ENCODE measurements at places on chromosomes 6 and 20.
A peak's percentile ranks its signal among the peaks of the same experiment; 100 is the strongest.

GRCh38 chr6:152356016-152356415 is 281.1 kb downstream of the SYNE1 start:
- DNase-seq: no peak

- DNase-seq: no peak
Measured at GRCh38 chr6:31187780-31188194, 17.3 kb upstream of the POU5F1 start.

DNA sequence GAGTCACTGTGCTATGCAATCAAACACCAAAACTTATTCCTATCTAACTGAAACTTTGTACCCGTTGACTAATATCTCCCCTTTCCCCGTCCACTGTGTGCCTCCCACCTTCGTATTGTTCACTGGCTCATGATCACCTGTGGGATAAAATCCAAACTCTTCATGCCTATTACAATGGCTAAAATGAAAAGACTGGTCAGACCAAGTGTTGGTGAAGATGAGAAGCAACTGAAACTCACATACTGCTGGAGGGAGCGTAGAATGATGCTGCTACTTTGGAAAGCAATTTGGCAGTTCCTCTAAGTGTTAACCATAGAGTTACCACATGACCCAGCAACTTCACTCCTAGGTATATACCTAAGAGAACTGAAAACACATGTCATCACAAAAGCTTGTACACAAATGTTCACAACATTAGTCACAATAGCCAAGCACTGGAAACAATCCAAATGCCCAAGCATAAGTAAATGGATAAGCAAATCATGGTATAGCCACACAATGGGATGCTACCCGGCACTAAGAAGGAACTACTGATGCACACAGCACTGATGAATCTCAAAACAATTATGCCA is 13.1 kb downstream of the RPS10 start:
- peak; percentile 92 for DNase-seq

DNA sequence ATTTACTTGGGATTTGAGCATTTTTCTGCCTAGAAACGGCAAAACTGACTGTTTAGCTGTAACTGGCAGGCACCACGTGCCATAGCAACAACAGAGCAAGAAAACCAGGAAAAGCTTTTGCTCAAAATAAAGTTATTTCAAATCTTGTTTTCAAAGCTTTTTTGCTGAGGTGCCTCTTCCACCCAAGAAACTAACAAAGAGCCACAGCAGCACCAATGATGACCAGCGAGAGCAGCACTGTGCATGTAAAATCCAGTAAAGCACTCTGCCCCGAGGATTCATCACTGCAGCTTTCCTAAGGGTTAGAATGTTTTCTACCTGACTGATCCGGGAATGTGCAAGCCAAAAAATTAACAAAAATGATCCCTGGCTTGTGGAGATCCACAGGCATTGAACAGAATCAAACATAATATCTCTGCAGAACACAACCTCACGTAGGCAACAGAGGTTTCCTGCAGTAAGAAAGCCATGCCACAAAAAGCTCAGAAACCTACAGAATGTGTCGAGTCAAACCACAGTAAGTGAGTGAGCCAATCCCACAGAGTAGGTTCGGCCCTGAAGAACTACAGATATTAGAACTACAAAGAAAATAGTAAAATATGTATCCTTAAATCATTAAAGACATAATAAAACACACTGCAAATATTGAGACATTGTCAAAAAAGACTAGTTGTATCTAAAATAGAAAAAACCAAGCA is 7.4 kb upstream of the ULBP3 start:
- peak; percentile 16 for DNase-seq

DNA sequence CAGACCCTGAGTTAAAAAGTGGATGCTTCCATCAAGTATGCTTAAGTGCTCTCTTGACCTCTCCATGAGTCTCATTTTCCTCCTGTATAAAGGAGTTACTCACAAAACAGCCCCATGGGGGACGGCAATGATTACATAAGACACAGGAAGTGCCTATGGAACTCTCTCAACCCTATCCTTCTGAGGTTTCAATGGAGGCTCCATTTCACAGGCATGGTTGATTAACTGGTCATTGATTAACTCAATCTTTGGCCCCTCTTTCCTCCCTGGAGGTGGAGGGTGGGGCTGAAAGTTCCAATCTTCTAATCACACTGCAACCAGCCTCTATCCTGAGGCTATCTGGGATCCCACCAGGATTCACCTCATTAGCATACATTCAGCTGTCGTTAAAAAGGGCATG is 29.3 kb downstream of the CST8 start:
- no peak for DNase-seq

DNA sequence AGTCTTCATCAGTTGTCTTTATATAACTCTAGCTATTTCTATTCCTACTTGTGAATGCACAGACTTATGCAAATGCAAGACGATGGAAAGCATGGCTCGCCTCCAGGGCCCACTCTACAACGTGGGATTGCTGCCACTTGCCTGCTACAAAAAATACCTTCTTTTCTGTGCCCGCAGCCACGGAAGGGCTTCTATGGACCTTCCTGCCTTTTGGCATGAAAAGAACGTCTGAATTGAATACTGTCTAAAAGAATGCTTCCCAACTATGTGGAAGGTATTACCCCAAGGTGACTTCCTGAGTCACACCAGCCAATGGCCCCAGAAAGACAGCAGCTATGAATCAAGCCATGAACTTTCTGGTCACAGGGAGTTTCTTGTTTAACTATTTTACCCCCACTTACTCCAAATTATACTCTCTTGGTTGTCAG is 261.2 kb downstream of the HIVEP2 start:
- peak; percentile 14 for DNase-seq

DNA sequence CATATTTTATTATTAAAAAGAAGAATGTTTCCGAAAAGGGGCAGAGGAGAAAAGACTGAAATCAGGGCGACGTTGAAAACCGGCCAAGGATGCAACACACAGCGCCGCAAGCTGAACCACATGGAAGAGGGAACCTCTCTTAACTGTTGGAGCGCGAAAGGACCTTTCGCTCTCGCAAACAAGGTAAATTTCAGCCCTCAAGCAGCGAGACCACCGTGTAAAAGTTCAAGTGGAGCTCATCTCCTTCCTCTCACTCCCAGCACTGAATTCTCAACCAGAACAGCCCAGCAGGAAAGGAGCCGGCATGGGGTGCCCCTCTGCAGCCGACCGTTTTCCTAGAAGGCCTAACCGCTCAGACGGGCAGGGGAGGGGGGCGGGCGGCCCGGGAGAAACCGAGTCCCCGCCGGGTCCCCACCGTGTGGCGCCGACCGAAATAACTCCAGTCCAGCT is 621 bp downstream of the GPR63 start:
- peak; percentile 29 for DNase-seq

- peak; percentile 82 for DNase-seq
Measured at GRCh38 chr20:12166053-12166717, 248.5 kb downstream of the BTBD3 start.

DNA sequence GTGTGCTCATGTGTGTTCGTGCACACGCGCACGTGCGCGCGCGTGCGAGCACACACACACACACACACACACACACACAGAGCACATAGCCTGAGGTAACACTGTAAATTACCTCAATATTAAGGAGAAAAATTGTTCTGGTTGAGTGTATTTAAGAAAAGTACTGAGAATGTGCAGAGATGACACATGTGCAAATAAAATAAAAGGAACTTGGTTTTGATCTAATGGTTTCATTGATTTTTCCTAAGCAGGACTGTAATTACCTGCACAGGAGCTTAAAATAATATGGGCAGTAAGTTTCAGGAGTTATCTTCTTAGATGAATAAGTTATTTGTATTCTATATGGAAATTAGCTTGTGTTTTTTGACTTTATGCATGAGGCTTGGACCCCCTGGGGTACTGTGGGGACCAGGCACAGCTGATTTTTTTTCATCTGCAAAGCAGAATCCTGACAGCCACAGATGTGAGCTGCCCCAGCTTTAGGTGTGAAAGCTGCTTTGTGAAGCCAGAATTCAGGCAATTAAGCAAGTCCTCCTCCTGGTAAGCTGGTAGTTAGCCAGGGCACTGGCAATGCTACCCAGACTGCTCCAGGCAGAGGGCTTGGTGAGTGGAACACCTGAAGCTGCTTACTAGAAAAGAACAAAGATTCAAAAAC is 1040.6 kb upstream of the CITED2 start:
- DNase-seq: no peak

GRCh38 chr6:82182756-82183155 is 64.8 kb downstream of the IBTK start:
- peak; percentile 19 for DNase-seq

DNA sequence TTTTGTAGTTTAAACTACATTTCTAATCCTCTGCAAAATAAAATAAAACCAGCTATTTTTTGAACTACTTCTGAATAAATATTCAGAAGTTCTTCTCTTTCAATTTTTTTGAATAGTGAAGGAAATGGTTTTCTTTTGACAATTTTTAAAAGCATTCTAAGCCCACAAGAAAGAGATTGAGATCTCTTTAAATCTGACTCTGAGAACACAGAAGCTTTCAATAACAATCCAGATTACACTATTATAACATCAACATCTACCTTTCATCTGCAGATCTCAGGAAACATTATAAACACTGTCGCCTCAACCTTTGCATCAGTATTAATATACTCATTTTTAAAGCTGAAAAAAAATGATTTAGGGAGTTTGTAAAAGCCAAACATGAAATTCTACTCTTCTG is 247.5 kb upstream of the PREP start:
- DNase-seq: no peak

DNA sequence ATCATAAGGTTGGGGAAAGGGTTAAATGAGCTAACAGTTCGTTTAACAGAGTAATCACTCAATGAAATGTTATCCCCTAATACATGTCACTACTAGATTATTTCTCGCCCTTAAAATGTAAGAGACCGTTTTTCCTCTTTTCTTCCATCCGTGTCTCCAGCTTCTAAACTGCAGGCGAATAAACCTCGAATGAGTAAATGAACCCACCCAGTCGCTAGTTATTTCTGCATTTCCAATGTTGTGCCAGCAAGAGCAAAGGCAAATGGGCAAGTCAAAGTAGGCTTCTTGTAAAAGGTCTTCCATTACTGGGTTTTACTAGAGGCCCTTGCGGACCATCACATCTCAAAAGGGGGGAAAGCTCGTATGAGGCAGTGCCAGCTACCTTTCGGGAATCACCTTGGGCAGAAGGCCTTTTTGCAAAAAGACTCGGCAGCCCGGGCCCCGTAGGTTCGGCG is 400 bp upstream of the SMAP1 start:
- no peak for DNase-seq

- DNase-seq: no peak
Measured at GRCh38 chr6:169881976-169882375, 130.6 kb downstream of the ERMARD start.

- DNase-seq: no peak
Measured at GRCh38 chr6:111766201-111766857, 106.9 kb downstream of the FYN start.

GRCh38 chr6:3439961-3440360 is 16.9 kb downstream of the SLC22A23 start:
- DNase-seq: no peak

- peak; percentile 10 for DNase-seq
Measured at GRCh38 chr6:70819646-70820045, 137.2 kb downstream of the B3GAT2 start.

DNA sequence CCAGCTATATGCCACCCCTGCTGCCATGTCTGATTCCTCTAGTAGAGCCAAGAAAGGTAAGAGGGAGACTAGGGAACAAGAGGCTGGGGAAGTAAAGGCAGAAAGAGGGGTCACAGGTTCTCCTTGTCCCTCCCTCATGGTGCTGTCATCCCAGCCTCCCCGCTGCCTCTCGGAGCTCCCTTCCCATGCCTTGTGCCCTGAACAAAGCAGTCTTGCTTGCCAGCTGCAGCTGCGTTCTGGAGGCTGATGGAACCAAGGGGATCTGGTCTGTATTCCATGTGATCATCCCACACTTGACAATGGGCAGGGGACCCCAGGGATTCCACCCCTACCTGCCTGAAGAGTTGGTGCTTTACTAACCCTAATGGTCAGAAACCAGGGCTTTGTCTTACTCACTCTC is 61.4 kb downstream of the DAAM2 start:
- DNase-seq: no peak

DNA sequence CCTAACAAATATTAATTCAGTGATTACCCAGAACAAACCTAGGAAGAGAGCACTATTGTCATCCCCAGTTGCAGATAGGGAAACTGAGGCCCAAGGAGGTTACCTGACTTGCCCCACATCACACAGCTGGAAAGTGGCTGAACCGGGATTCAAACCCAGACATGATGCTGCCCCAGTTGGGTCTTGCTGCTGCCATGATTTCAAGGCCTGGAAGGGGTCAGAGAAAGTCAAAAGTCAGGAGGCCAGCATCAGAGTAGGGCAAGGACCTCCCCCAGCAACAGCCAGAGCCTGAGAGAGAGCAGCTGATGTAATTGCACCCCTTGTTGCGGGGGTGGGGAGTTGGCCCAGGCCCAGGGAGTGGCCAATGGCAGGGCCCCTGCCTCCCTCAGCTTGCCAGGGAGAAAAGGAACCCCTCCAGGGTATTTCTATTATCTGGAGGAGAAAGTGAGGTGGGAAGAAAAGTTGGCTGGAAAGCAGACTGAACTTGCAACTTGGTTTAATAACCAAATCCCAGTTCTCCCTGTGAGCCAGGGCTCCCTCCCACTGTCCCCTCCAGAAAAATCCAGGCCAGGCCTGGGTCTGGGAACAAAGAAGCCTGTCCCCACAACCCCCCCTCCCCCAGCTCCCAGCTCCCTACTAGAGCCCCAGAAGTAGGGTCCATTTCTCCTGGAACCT is 83.6 kb downstream of the MRPL14 start:
- DNase-seq: no peak

DNA sequence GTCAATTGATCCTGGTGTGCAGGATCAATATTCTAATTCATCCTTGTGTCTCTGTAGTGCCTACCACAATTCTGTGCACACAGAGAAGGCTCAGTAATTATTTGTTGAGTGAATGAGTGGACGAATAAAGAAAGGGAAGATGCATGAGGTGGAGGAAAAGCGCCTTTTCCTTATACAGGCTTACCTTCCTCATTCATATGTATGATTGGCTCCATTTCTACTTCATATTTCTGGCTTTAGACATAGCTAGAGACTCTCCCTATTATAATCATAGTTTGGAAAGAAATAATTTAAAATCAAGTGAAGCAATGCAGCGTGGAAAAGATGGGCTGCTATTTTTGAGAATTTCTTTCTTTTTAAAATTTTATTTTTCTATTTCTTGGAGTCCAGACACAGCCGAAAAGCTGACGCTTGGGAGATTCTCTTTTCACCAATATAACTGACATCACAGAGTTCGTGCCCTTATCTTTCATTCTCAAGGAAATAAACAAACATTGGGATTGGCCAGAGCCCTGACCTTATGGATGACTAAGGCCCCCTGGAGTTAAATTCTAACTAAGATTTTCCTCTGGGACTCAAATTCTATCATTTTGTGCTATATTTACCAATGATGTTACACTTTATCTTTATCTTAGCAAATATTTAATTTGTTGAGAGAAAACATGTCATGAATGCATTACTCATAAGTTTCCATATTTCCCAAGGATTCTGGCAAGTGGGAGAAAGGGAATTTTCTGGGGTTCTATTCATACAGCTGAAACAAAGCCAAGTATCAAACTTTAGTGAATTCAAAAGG is 48.1 kb downstream of the PRL start:
- peak; percentile 42 for DNase-seq

GRCh38 chr6:45613656-45614055 is 235.9 kb upstream of the SUPT3H start:
- DNase-seq: peak; percentile 97

Data from epithelial cell of esophagus (primary cell).